RPMI7951 (cell line): ENCODE measurements at places on chromosomes 16 and 17. TPM values are rescaled to one million over a fixed set of nuclear protein-coding genes. Genes with fewer than 3 reads are reported as not detected.
A peak's percentile ranks its signal among the peaks of the same experiment; 100 is the strongest.

DNA sequence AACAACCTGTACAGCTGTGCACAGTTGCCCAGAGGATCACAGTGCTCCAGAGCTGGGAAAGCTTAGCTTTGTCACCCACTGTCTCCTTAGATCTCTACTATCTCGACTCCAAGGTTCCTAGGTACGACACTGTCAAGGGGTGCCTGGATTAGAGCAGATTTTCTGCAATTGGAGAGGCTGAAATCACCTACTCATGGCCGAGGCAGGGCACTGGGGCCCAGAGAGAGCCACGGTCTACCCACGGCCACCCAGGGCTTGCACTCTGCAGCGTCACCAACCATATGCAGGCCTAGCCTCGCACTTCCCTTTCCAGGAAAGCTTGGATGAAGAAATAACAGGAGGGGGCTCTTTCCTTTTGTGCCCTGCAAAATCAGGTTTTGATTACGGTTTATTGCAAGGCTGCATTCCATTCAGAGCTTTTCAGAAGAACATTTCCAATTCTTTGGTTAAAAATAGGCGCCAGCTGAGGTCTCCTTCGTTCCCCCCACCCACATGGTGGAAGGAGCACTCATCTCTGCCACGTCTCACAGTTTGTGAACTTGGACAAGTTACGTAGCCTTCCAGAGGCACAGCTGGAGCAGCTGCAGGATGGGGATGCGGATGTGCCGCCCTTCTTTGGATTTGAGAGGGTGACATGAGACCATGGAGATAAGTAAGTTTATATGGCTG, 80.0 kb downstream of the IRX5 start:
- no peak for DNase-seq

Gene DUXB
- not detected in 2 replicates for total RNA-seq

Gene NKD1
- 13.6 and 14.2 TPM in 2 replicates for total RNA-seq

Gene OR4D1
- total RNA-seq = not detected in 2 replicates

- DNase-seq = no peak
Measured at GRCh38 chr16:87724490-87725291, 41.1 kb downstream of the KLHDC4 start.

Gene FADS6
- total RNA-seq = not detected in 2 replicates

GRCh38 chr16:30997725-30998711, 12.4 kb downstream of the STX1B start:
- DNase-seq = peak; percentile 91

Gene LGALS9B
- not detected in 2 replicates for total RNA-seq

- DNase-seq = no peak
Measured at GRCh38 chr16:85153656-85154091, 41.4 kb upstream of the CIBAR2 start.

DNA sequence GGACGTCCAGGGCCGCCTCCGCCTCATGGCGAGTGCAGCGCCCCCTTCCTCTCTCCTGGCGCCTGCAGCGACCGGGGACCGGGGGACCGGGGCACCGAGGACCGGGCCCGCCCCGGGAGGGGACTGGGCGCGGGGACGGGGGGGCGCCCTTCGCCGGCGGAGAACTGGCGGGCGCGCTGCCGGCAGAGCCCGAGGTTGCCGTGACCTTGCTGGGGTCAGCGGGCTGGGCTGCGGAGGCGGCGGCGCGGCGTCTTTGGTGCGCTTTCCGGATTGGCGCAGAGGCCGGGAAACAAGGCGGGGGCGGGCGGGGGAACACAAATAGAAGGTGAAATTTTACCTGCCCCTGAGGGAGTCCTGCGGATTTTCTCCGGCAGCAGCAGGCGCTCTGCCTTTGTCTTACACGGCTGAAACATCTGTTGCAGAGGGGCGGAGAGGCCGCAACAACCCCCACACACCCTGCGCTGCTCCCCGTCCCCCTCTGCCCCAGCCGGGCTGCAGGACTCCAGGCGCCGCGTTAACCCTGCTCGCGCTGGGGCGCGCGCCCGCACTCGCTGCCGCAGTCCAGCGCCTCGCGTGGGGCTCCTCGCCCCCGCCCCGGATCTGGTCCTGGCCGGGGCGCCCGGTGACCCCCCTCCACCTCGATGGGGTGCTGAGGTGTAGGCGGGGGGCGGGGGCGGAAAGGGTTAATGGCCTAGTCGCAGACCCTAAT, 53.5 kb downstream of the SREBF1 start:
- no peak for DNase-seq

Gene SLFN14
- total RNA-seq = not detected in 2 replicates

DNA sequence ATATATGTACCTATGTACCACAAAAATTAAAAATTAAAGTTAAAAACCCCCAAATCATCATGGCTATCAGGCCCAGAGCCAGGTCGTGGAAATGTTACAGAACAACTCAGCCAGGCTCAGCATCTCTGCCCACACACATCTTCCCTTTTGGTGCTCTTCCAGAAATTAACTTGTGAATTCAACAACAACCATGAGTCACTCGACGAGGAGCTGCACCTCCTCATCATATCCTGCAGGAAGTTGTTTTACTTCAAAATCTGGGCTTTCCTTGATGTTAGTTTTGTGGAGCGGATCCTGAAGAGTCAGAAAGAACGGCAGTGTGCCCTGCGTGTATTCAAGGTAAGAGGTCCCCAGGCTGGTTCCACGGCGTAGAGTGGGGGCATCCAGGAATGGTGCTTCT, 10.6 kb downstream of the FBXO39 start:
- peak; percentile 64 for DNase-seq

GRCh38 chr17:8345052-8345690, 5.5 kb downstream of the ODF4 start:
- no peak for DNase-seq

Gene GDPD3
- 0.29 and 0.48 TPM in 2 replicates for total RNA-seq

DNA sequence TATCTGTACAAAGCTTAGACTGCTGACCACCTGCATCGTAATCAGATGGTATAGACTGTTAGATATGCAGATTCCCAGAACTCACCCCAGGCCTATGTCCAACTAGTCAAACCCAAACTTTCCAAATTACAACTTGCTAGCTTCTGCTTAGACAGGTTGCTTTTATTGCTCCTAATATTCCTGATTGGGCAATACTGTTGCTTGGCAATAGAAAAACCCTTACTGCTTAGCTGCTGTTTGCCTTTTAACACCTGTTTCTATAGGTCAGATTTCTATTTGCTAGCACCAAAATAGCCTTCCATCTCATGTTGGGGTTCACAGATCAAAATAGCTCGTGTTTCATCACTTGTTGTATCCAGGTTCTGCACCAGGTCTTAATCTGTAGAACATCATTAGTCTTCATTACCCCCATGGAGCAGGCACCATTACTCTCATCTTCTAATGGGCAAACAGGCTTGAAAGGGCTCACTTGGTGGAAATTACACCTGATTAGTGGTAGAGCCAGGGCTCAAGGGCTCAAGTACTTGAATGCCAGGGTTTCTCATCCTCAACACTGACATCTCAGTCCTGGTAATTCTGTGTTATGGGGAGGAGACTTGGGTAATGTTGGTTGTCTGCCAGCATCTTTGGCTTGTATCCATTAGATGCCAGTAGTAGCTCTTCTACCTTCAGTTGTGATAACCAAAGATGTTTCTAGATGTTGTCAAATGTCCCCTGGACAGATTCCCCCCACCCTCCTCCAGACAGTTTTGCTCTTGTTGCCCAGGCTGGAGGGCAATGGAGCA, 2.7 kb downstream of the ZP2 start:
- no peak for DNase-seq

GRCh38 chr17:60160829-60161501, 11.2 kb downstream of the CA4 start:
- DNase-seq = no peak

GRCh38 chr17:68831170-68831569, 124.0 kb downstream of the ABCA8 start:
- no peak for DNase-seq

GRCh38 chr17:82458885-82459424, 414 bp downstream of the NARF start:
- peak; percentile 41 for DNase-seq

DNA sequence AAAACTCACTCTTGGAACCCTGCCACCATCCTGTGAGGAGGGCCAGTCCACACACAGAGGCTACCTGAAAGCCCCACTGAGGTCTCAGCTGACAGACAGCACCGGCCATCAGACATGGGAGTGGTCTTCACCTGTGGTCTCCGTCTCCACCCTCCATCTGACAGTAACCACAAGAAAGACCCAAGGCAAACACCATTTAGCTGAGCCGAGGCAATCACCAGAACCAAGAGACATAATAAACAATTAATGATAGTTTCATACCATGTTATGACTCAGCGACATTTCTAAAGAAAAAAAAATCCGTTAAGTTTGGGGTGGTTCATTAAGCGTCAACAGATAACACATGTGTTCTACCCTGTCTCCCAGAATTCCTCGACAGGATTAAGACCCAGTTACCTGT, 6.1 kb upstream of the EVPLL start:
- no peak for DNase-seq

GRCh38 chr17:5019475-5019956, 15.7 kb downstream of the SLC52A1 start:
- DNase-seq = no peak

DNA sequence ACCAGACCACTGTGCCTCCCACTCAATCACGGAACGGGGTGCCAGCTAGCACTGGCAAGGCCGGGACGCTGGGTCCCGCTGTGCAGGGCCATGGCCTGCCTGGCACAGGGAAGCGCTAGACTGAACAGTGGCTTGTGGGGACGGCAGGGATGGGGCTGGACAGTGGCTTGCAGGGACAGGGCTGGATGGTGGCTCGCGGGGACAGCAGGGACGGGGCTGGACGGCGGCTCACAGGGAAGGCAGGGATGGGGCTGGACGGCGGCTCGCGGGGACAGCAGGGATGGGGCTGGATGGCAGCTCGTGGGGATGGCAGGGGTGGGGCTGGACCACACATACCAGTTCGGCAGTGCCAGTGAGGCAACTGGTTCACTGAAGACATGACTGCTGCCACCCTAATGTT, 32.6 kb downstream of the LMF1 start:
- no peak for DNase-seq
